SJSA1 (cell line): ENCODE measurements at places on chromosomes 1 and 21. TPM values are rescaled to one million over a fixed set of nuclear protein-coding genes. Genes with fewer than 3 reads are reported as not detected.

GRCh38 chr1:218633238-218633988 lies 288.3 kb downstream of the TGFB2 start:
- DNase-seq = no peak

DNA sequence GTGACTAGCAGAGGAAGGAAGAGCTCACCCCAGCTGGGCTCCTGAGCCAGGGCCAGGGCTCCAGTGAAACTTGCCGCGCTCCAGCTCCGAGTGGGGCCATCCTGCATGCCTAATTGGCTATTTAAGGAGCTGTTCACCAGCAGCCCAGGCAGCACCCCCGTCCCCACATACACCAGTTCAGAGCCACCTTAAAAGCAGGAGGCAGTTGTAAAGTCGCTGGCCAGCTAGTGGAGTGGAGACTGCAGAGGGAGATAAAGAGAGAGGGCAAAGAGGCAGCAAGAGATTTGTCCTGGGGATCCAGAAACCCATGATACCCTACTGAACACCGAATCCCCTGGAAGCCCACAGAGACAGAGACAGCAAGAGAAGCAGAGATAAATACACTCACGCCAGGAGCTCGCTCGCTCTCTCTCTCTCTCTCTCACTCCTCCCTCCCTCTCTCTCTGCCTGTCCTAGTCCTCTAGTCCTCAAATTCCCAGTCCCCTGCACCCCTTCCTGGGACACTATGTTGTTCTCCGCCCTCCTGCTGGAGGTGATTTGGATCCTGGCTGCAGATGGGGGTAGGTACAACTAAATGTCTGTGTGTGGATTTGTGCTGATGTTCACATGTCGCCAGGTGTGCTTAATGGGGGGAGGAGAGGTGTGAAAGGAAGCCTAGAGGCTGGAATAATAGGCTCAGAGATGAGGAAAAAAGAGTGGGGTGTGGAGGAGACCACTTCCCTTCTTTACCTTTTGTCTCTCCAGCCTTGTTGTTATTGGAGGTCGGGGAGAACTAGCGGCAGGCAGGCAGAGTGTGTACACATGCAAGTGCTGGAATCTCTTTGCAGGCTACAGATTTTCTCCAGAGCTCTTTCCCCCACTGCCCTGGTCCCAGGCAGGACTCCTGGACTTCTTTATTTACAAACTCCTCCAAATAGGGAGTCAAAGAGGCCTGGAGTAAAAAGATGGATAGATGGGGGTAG lies at the start of gene CA14:
Gene CA14, plus strand, starts transcription at position 151 of the 962 bp plus-strand sequence. Its CDS starts 355 bp downstream, at position 506.
- DNase-seq = no peak

- DNase-seq = no peak
Observed at GRCh38 chr1:27992276-27992675, 32.5 kb downstream of the XKR8 start.

CFHR4 gene
- not detected in 2 replicates for total RNA-seq

IFI16 gene
- total RNA-seq = 26.1 and 27.1 TPM in 2 replicates
